ENCODE measurements at places on chromosomes 16 and 17. TPM values are rescaled to one million over a fixed set of nuclear protein-coding genes. Genes with fewer than 3 reads are reported as not detected.

The RGS11 gene
- total RNA-seq, result 4.4 TPM

The NPIPA3 gene
- total RNA-seq, result 1.8 TPM

The PIPOX gene
- total RNA-seq, result 0.35 TPM

The MFSD11 gene
- 21.0 TPM for total RNA-seq

The HID1 gene
- 12.7 TPM for total RNA-seq

The CTRB2 gene
- not detected for total RNA-seq

The SRL gene
- not detected for total RNA-seq

The CUEDC1 gene
- 52.5 TPM for total RNA-seq

The SLC5A2 gene
- total RNA-seq, result 0.16 TPM

The PITPNM3 gene
- total RNA-seq, result 3.0 TPM

The NDRG4 gene
- total RNA-seq, result 22.3 TPM

The ABHD15 gene
- total RNA-seq, result 21.2 TPM

The CAPNS2 gene
- total RNA-seq, result not detected

The FKBP10 gene
- total RNA-seq, result 98.5 TPM

The TM4SF5 gene
- 1.2 TPM for total RNA-seq

The CCL4L2 gene
- total RNA-seq, result not detected

The NGFR gene
- total RNA-seq, result 0.90 TPM

The GAST gene
- total RNA-seq, result not detected

The STXBP4 gene
- total RNA-seq, result 3.0 TPM

The DPEP3 gene
- not detected for total RNA-seq

The EARS2 gene
- 19.3 TPM for total RNA-seq

The MYO1D gene
- 1.4 TPM for total RNA-seq

The HYDIN gene
- total RNA-seq, result 0.27 TPM

The FADS6 gene
- not detected for total RNA-seq

The KRT25 gene
- total RNA-seq, result not detected

The ELMO3 gene
- total RNA-seq, result 1.9 TPM

The CHRNE gene
- total RNA-seq, result 0.22 TPM

The TPSG1 gene
- total RNA-seq, result not detected

The RBBP6 gene
- total RNA-seq, result 25.1 TPM

The UNK gene
- 33.2 TPM for total RNA-seq

The PRAC2 gene
- not detected for total RNA-seq

The CD300LB gene
- not detected for total RNA-seq

The CHST5 gene
- 0.08 TPM for total RNA-seq

The TAC4 gene
- not detected for total RNA-seq

The KRTAP1-5 gene
- not detected for total RNA-seq

The ATP2A1 gene
- total RNA-seq, result 1.3 TPM

The GPRC5C gene
- total RNA-seq, result 63.8 TPM

The TOX3 gene
- 0.23 TPM for total RNA-seq

The C16orf89 gene
- not detected for total RNA-seq

The BAIAP3 gene
- total RNA-seq, result 1.8 TPM
